ENCODE measurements at places on chromosomes 5 and 9.

DNA sequence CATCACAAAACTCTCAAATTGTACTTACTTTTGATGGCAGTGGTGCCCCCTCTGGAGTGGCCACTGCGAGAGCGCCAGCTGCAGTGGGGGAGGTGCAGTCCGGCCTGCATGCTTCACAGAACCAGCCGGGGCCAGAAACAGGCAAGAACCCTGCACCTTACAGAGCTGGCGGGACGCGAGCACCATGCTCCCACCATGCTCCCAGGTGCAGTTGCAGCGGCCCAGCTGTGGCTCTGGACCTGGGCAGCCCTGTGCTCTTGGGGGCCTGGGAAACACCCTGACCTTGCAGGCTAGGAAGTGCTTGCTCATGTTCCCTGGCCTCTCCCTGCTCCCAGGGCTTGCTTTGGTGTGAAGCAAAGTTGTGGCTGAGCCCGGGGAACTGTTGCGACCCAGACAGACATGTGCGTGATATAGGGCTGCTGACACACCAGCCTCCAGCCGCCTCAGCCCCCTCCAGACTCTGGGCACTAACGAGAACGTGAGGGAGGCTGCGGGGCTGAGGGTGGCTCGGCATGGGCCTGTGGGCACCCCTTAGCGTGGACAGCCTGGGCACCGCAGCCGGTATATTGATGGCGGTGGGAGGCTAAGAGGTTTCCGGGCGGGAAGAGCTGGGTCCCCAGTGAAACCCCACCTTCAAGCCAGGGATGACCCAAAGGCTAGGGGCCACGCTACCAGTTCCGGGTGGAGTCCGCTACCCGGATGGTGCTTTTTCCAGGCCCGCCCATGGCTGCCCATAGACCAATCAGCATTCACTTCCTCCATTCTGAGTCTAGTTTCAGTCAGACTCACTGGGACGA is 1809.9 kb upstream of the ACO1 start:
- DNase-seq, result no peak

- no peak for DNase-seq
These were observed 186.7 kb upstream of the TBC1D2 start for GRCh38 chr9:98442114-98442513.

- DNase-seq, result no peak
These were observed 253.6 kb downstream of the MAST4 start for GRCh38 chr5:66849803-66850202.

GRCh38 chr5:126983874-126984266 is 46.5 kb downstream of the MARCHF3 start:
- no peak for DNase-seq

- DNase-seq, result no peak
These were observed 64.8 kb downstream of the CARTPT start for GRCh38 chr5:71783891-71784290.

DNA sequence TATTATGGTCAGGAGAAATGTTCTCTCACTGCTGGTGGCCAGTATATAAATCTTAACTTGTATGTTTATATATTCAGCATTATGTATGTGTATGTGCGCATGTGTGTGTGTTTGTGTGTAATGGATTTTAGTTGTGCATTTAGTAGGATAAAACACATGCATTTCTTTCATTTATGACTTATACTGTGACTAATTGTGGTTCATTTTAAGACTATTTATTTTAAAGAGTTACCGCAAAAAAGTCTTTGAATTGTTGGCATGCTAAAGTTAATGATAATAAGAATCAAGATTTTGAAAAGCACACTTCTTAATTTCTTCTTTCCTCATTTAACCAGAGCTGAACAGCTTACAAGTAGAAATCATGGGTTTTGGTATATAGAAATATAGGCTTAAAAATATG is 60.9 kb downstream of the RAI14 start:
- no peak for DNase-seq

- DNase-seq, result no peak
These were observed 67.0 kb downstream of the CETN3 start for GRCh38 chr5:90342576-90342975.

- DNase-seq, result no peak
These were observed 173.4 kb downstream of the DNAH5 start for GRCh38 chr5:13771011-13771571.

- DNase-seq, result no peak
These were observed 145.5 kb upstream of the SLC24A2 start for GRCh38 chr9:19934301-19934871.

DNA sequence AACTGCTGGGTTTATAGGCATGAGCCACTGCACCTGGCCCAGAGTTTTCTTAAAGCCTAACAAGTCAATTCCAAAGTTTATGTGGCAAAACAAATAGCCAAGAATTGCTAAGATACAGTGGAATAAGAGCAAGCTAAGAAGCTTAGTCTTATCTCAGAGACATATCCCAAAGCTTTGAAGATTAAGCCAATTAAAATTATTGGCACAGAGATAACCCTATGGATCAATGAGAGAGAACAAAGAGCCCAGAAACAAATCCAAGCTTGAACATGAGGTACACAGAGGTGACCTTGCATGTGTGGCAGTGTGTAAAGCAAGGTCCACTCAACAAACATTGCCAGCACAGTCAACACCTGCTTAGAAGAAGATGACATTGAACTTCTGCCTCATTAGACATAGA is 13.3 kb downstream of the BTNL3 start:
- no peak for DNase-seq

GRCh38 chr5:160181965-160182622 is 47.2 kb upstream of the FABP6 start:
- no peak for DNase-seq

DNA sequence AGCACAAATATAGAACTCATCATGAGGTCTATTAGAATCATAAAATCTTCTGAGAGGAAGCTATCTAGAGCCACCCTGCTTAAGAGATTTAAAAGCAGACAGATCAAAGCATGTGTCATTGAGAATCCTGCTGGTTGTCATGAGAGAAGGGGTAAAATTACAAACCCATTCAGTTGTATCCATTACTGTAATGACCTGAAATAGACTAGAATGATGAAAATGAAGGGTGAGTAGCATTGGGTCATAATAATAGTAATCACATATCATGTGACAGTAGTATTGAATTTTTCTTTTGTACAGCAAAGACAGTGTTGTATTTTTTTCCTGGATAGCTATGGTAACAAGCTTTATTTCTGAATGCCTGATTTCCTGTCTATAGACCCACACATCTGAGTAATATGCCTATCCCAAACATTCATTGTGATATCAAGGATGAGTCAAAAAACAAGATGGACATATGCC is 149.0 kb downstream of the PDE4D start:
- DNase-seq, result no peak

GRCh38 chr9:94973451-94973941 is 247.0 kb downstream of the AOPEP start:
- no peak for DNase-seq

DNA sequence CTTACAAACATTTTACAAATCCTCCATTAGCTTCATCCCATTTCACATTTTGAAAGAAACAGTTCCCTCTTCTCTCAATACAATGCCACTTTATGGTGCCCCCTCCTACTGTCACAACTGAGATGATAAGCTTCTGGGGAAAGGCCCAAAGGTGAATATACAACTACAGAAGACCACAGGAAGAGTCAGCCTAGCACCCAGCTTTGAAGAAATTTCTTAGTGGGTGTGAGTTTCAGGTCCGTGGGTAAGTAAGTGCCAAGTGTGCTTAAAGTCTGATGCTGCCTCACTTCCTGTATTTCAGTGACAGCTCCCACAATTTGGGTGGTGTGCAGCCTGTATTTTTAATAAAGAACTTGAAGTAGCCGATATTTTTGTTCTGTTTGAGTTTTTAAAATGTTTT is 68.1 kb downstream of the ARHGEF28 start:
- no peak for DNase-seq

DNA sequence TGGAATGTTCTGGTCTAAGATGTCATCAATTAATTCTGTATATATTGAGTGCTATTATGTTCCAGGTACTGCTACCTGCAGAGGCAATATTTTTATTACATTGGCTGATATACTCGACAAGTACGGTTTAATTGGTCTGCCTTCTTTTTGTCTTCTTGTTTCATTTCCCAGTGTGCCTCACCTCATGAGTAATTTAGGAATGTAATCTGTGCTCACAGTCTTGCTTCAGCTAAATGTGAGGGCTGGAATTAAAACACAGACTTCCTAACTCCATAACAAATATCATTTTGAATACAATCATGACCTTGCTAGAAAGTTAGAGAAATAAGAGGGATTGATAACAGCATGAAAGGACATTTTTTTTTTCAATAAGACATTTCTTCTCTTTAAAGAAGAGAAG is 20.1 kb upstream of the SPINK5 start:
- DNase-seq, result no peak

- DNase-seq, result no peak
These were observed 92.3 kb downstream of the STRBP start for GRCh38 chr9:123175854-123176629.

GRCh38 chr5:39570403-39571027 is 145.7 kb upstream of the DAB2 start:
- no peak for DNase-seq

DNA sequence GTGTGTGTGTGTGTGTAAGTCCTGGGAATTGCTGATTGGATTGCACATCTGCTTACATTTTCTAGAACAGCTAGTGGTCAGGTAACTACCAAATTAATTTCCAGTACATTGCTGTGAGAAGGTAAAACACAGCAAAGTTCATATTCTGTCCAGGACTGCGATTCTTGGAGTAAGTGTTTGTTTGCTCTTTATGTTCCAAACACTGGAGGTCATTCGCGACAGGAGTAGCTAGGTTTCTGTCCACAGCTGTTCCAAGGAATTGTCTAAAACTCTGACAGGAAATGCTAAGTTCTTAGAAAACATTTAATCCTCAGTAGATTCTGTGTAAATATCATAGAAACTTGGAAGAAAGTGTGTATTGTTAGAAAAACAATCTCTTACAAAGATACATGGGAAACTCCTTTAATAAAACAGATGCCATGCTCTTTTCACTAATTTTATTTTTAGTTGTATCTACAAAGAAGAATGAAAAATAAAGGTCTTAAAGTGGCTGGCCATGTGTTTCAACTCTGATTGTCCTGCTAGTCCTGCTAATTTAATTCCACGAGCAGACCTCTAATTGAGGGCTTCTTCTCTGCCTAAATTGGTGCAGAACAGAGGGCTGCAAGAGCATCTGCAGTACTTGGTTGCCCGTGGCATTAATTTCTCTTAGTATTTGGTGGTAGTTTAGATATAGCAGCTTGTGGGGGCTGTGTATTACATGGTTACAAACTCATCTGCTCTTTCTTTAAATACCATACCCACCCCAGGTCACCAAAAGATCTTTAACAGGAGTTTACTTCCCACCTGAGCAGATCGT is 464.5 kb downstream of the RASEF start:
- no peak for DNase-seq

- DNase-seq, result no peak
These were observed 170.0 kb upstream of the DAPK1 start for GRCh38 chr9:87327575-87328125.

GRCh38 chr9:93952784-93953495 is 2.2 kb downstream of the BARX1 start:
- DNase-seq, result no peak

- DNase-seq, result no peak
These were observed 226.0 kb downstream of the GAS1 start for GRCh38 chr9:86721226-86721781.

- no peak for DNase-seq
These were observed 55.6 kb downstream of the MACROH2A1 start for GRCh38 chr5:135343413-135343812.

GRCh38 chr5:157956271-157956885 is 97.4 kb upstream of the CLINT1 start:
- no peak for DNase-seq

GRCh38 chr9:112531666-112532282 is 45.1 kb downstream of the KIAA1958 start:
- no peak for DNase-seq

DNA sequence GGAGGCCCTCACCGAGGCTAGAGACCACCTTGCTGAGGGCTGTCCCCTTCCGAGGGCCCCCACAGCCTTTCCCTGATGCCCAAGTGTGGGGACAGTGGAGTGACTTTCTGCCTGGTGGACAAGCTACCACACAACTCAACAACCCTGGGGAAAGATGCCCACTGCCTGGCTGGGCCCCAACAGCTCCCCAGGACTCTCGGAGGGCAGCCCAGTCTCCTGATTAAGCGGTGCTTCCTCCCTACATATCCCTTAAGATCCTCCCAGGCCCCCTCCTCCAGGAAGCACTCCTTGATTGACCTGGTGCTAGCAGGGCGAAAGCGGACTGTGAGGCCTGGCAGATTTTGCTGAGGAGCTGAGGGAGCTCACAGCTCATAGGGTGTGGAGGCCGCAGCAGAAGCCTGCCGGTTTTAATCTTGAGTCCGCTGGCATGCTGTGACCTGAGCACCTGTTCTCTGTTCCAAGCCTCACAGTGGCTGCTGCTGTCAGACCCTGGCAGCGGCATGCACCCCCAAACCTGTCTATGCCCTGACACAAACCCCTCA is 2.2 kb downstream of the NSMF start:
- no peak for DNase-seq

DNA sequence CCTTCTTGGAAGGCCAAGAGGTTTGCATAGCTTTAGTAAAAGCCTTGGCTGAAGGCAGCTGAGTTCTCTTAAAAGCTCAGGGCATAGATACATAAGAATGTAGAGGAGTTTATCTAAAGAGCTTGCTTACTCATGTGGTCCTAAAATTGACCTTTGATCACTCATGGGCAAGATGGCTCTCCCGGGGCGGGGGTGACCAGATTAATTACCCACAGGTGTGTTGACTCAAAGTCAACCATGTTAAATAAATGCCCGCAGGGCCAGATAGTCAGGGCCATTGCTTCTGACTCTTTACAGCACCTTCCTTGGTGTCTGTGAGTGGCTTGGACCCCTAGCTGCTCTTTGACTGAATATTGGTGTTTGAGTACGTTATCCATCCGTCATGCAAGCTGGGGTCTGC is 33.1 kb upstream of the GHR start:
- DNase-seq, result no peak

DNA sequence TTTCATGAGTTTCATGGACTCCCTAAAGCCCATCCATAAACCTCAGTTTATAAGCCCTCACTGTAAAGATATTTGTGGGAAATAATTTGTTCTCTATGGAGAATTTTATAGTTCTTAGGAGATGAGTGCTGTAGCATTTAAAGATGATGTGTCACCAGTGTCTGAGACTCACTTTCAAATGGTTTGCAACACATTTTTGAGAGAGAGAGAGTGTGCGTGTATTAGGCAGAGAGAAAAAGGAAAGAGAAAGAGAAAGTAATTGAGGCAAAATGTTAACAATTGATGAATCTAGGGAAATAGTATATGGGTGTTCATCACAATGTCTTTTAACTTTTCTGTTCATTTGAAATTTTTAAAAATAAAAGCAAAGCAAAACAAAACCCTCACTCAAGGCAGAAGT is 479.0 kb downstream of the ZSWIM6 start:
- no peak for DNase-seq

- no peak for DNase-seq
These were observed 165.6 kb downstream of the YTHDC2 start for GRCh38 chr5:113678924-113679575.
